ENCODE measurements at places on chromosomes 5 and 9.

GRCh38 chr5:94442991-94443390 lies 175.4 kb downstream of the KIAA0825 start:
- no peak for DNase-seq

- DNase-seq = no peak
These were observed 32.8 kb downstream of the FNIP1 start for GRCh38 chr5:131763968-131764367.

DNA sequence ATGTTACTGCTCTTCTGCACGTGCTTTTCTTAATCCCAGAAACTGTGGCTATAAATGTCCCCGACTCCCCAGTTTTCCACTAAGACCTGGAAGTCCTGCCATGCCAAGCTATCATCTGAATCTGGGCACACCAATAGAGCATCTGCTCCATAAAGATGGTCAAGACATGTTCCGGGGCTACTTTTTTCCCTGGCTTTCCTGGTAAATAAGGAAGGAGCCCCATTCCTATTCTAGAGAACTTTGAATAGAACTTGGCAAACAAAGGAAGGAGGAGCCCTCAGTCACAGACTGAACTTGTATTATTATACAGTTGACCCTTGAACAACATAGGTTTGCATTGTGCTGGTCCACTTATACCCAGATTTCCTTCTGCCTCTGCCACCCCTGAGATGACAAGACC lies 182.9 kb downstream of the CCDC192 start:
- DNase-seq = no peak

- no peak for DNase-seq
These were observed 23.8 kb upstream of the TDRD7 start for GRCh38 chr9:97387936-97388684.

DNA sequence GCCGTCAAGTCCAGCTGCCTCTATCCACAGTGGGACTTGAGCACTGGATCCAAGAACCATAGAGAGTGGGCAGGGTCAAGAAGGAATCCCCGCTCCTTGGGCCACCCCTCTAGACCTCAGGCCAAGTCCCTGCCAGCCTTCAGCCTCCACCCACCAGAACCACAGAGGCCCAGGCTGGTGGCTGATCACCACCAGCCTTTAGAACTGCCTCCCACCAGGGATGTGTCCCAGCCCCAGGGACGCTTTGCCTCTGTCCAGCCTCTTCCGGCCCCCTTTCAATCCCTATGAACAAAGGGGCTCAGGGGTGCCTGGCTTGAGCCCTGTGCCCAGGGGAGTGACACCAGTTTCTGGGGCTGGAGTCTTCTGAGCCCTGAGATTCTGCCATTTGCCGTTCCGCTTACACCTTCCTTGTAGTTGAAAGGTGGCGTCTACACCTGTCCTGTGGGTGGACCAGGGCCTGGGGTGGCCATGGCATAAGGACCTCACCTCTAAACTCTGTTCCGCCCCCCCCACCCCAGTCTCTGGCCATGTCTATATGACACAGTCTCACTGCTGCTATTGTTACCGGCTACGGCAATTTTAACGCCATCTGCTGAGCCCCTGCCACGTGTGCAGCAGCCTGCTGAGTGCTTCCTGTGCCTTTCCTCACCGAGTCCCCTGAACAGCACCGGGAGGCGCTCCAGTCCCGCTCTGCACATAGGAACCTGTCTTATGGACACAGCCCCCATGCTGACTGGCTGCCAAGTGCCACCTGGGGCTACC lies 35.7 kb upstream of the ORM1 start:
- no peak for DNase-seq

DNA sequence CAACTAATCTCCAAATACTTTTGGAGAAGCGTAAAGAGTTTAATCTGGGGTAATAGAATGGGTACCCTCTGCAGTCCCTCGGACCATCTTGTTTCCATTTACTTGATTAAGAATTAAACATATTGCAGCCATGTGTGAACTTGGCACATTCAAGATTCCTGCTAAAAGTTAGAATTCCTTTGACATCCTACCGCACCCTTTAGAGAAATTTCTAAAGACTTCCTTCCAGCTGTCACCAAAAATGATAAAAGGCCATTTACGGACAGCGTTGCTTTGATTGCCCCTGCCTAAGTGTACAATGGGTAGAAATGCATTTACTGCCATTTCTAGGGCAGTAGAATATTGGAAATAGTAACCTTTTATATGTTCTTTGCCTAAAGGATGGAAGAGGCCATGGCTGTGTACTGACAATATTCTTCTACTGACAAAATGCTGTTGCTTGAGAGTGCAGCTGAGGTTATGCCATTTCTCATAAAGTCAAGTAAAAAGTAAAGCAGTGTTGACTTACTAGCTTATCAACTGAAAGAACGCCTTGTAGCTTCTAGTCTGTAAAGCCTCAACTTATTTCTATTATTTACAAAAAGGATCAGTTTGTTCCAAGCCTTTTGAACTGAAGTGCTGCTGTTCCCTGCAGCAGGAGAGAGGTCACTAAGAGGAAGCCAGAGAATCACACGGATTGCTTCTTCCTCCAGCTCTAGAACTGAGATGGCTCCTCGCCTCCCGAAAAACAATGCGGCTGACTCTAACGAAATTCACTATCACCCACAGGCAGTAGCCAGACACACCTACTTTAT lies 139.8 kb upstream of the BASP1 start:
- no peak for DNase-seq

GRCh38 chr9:28981711-28982110 lies 1408.4 kb upstream of the C9orf72 start:
- no peak for DNase-seq

DNA sequence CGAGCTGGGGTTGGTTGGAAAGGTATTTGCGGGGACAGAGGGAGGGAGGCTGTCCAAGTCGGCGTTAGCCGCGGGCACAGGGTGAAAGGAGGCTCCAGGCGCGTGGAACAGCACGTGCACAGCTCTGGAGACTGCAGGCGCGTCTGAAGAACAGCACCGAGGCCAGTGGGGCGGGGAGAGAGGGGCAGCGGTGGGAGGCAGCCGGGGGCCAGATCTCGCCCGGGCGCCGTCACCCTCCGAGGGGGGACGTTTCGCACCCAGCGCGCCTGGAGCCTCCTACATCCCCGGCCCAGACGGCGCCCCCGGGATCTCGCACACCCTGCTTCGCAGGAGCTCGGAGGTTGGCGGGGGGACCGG lies 79.6 kb downstream of the NTNG2 start:
- DNase-seq = no peak

DNA sequence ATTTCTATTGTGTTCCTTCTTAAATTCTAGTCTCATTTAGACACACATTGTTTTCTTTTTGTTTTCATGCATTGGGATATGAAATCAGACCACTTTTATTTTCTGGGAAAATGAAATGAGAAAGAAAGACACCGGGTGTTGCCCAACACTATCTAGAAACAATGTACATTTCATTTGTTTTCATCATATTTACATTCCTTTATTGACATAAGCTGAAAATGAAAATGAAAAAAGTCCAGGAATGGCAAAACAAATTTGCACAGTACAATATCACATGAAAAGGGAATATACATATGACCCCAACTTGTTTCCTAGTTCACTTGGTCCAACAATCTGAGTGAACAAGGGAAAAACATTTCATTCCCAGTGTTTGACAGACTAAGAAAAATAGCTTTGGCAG lies 20.7 kb downstream of the IFNE start:
- no peak for DNase-seq

GRCh38 chr9:33351547-33351946 lies 50.8 kb downstream of the AQP7 start:
- DNase-seq = no peak

DNA sequence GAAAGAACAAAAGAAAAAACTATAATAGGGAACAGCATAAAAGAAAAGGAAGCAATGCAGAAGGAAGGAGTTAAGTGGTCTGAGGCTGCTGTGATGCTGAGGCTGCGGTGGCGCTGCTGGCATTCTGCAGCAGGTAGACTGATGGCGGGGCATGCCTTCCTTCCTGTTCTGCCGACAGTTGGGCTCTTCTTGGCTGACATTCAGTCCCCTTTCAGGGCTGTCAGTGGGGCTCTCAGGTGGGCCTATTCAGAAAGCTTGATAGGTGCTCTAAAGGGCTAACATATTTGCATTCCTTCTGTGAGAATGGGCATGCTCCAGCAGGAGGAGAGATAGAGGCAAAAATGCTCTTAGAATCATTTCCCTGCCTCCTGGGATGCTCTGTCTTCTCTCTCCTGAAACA lies 5.1 kb upstream of the CLINT1 start:
- no peak for DNase-seq

DNA sequence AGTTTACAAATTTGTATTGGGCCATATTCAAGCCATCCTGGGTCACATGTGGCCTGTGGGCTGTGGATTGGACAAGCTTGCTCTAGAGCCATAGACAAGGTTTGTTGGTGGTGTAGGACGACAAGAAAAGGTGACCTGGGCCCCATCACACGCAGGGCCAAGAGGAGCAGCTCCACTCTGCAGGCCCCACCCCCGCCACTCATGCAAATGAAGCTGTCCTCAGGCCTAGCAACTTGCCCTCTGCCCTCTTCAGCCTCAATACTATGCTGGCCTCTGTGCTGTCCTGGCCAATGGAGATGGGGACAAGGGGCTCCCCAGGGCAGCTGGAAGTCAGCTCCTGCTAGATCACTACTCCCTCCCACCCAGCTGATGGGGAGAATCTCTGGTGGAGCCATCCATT lies 55.2 kb upstream of the TMEM252 start:
- DNase-seq = no peak

DNA sequence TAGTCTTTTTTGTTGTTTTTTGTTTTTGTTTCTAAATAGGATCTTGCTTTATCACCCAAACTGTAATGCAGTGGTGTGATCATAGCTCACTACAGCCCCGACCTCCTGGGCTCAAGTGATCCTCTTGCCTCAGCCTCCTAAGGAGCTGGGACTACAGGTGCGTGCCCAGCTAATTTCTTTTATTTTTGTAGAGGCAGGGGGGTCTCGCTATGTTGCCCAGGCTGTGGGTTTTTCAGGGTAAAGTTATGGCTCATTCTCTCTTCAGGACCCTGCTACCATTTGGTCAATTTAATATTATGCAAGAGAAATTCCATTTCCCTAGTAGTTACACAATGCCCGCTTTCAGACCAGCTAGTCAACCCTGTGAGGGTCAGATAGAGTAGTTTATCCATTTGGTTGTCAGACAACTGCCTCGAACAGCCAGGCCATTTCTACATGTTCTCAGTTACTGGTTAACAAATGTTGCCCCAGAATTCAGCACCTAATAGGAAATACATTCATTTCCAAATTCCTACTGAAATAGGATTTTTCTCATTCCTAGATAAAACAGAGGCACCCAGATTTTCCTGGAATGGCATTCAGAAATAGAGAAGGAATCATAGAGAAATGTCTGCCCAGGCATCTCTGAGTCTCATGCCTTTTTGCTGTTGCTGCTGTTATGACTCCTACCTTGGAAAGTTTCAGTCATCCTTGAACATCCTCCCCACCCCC lies 6.4 kb upstream of the GLIS3 start:
- DNase-seq = no peak

DNA sequence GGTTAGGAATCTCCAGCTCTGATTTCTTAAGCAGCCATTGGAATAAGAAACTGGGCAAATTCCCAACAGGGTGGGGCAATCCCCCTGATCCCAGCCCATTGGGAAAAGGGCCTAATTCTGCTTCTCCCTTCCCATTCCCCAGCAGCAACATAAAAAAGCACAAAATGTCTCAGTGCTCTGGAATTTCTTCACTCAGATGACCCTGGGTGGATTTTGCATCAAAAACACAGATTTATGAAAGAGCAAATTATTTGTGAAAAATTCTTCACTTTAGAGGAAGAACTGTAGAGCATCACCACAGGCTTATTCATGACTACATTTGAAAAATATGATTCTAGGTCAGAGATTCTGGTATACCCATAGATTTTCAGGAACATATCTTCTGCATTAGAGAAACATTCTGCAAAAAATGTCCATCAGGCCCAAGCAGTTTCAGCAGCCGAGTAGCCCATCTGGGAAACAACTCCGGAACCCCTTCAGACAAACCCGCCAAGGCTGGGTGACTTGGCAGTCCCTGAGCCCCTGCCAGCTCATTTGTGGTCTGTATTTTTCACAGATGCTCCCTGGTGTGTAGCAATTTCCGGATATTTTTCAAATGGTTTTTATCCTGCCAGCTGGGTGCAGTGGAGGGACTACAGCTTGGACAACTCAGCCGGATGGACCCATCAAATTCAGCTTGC lies 102.1 kb upstream of the RANBP3L start:
- DNase-seq = no peak

DNA sequence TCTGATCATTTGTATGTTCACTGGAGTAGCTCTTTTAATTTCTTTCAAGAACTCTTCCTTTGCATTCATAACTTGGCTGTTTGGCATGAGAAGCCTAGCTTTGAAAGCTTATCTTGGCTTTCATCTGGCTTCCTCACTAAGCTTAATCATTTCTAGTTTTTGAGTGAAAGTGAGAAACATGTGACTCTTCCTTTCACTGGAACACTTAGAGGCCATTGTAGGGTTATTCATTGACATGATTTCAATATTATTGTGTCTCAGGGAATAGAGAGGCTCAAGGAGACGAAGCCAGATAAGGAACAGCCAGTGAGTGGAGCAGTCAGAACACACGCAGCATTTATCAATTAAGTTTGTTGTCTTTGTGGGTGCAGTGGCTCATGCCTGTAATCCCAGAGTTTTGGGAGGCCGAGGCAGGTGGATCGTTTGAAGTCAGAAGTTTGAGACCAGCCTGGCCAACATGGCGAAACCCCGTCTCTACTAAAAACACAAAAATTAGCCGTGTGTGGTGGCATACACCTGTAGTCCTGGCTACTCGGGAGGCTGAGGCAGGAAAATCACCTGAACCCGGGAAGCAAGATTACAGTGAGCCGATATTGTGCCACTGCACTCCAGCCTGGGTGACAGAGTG lies 98.3 kb downstream of the UGCG start:
- DNase-seq = no peak

DNA sequence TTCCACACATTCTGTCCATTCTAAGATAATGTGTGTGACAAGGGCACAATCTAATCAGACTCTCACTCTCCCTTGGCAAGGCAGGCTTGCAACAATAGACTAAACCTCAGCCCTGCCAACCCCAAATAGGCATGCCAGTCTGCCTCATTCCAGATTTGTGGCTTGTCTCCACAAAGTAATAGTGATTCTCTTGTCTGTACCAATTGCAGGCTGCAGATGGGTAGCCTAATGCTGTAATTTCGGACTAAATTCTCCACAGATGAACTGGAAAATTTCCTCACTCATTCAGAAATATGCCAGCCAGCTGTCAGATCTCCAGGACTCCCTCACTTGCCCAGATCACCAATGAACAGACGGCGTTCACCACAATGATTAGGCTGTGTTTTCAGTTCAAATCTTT lies 413.6 kb downstream of the ELAVL2 start:
- no peak for DNase-seq

- DNase-seq = no peak
These were observed 17.0 kb downstream of the ZBTB34 start for GRCh38 chr9:126877418-126877817.

DNA sequence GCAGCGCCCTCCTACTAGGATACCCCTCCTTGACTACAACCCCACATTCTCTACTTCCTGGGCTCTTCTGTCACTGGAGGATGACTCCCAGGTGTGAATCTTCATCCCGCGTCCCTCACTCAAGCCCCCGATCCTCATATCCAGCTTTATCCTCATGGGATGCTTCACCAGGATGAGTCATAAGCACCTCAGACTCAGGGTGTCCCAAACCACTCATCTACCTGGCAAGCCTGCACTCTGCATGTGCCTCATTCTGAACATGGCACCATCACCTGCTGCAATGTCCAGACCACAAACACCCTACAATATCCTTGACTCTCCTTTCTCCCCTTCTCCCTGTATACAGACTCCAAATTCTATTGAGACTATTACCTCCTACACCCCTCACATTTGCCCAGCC lies 1.5 kb upstream of the TGFBI start:
- no peak for DNase-seq

GRCh38 chr9:131096269-131097125 lies at the start of gene AIF1L:
Gene AIF1L, plus strand, starts transcription at chr9:131096531. Its CDS starts 99 bp downstream, at chr9:131096630.
- no peak for DNase-seq

Measured in activated T-helper 9 cell treated with anti-CD3 and anti-CD28 coated beads, Interleukin-2, amount 50 U/mL, for 16 hours (primary cell).